NCI-H510A (cell line): ENCODE measurements at places on chromosomes 6 and 20.
A peak's percentile ranks its signal among the peaks of the same experiment; 100 is the strongest.

GRCh38 chr6:83429857-83430610 lies 817 bp downstream of the ME1 start:
- DNase-seq = peak; percentile 9

DNA sequence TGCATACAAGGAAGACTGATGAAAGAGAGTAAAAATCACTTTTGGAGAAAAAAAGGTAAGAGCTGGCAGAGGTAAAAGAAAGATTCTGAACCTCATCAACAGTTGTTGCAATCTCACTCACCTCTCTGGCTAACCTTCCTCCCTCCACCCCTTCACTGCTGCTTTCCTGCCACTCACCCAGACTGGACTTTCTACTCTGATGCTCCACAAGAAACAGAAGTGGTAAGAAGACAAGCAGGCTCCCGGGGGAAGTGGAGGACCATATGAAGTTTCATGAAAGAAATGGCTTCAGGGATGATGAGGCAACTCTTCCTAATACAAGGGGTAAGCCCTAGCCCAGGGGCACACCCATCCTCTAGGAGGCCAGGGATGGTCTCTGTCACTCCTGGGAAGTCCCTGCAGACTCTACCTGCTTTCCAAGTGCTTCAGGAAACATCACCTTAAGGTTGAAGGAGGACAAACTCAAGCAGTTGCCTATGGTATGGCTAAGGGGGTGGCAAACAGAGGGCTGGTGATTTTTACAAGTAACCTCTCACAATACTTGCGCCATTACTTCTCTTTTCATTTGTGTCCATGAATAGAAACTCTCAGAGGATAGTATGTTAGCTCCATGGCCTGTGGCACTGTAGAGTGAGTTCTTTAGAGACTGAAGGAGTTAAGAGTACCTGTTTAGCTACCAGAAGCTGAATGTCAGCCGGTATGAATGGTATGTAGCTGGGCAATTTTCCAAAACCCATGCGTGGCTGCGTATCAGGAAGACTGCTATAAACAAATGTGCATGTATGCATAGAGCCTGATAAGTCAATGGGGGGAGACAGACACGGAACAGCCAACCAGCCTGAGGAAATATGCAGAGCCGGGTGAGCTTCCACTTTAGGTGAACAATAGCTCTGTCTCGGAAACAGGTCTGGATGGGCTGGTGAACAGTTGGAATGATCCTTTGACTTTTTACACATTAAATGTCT lies 112.0 kb downstream of the BACH2 start:
- DNase-seq = peak; percentile 31

GRCh38 chr6:11999246-11999645 lies 12.9 kb upstream of the HIVEP1 start:
- no peak for DNase-seq

GRCh38 chr20:32462900-32463641 lies 104.9 kb downstream of the ASXL1 start:
- DNase-seq = no peak

- no peak for DNase-seq
These were observed 262.8 kb downstream of the TMEM242 start for GRCh38 chr6:157060440-157060952.

GRCh38 chr6:157059781-157060180 lies 263.5 kb downstream of the TMEM242 start:
- DNase-seq = no peak

GRCh38 chr20:7939663-7940062 lies 595 bp downstream of the HAO1 start:
- DNase-seq = no peak

DNA sequence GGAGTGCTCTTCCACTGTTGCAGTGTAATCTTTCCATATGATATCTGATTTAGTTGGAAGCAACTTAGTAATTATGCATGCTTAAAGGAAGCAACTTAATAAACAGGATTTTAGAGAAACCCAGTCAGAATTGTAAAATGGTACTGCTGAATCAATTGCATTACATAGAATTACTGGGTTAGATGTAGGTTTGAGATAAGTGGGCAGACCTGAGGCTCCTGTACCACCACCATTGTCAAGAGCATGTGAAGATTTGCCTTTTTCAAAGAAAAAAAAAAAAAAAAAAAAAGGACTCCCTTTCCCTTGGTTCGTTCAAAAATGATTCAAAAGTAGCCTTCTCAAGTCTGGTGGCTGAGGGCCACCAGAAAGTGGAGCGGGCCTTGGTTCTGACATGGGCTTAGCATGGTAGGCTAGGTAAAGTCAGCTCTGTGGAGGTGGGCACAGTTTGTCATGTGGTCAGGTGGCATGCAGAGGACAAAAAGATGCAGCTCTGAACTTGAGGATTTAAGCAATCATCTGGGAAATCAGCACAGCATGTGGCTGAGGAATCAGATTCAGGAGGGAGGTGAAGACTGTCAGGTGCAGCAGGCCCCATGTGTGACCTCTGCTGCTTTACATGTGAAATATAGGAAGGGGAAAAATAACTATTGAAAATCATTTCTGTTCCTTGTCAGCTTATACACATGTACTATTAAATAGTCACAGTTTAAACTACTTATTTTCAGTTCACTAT lies 32.4 kb downstream of the ARID1B start:
- DNase-seq = no peak

DNA sequence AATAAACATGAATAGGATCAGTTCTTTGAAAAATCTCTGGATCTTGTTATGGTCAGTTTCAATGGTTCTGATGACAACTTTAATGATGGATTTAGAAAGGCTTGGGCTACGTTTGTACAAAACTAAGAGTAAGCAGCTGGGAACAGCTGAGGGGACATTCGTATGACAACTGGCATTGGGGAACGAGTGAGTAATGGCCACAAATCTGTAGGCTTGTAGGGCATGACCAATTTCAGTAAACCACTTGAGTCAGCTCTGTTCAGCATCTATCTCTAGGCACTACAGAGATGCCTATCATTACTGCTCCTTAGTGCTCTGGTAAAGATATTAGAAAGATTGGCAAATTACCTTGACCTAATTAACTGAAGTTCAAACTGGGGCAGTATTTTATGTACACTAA lies 1375.6 kb downstream of the EPHA7 start:
- no peak for DNase-seq

DNA sequence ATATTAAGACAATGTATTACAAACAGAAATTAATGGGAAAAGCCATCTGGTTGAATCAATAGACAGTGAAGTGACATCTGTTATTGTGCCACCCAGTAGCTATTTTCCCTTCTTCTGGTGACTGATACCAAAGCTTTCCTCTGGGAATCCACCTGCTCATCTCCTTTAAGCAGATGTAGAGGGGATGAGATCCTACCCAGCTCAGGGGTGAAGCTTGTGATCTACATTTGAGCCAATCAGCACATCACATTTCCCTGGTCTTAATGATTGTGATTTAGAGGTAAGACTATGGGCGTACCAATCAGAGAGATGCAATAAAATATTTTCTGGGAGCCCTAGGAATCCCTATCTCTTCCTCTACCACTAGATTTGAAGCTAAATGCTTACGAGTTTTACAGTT lies 782.9 kb downstream of the PTPRT start:
- DNase-seq = no peak

DNA sequence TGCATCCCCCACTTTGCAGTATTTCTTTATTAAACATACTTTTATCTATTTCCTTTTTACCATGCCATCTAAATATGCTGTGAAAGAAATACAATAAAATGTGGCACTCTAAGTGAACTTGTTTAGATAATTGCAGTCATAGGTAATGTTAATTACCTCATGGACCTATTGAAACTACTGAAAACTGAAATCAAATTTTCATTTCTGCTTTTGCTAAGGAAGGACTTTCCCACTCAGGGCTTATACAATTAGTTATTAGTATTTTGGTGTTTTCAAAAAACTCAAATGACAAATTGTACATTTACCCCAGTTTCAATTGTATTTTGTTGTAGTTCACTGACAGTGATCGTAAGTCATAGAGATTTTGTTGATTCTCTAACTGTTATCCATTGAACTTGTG lies 88.4 kb downstream of the ID4 start:
- no peak for DNase-seq

DNA sequence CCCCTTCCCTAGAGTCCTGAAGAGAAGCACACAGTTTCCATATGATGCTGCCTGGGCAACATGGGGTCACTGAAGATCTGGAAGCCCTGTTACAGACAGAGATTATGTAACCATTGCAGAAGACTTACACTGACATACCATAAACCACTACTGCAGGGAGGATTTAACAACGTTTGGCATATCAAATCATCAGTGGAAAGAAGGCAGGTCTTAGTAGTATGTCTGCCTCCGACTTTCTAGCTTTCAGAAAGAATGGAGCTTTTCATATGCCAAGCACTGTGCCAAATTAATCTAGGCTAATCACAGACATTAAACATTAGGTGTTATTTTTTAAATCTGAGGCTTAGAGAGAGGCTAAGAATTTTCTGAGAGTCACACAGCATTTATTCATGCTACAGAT lies 144.3 kb downstream of the ADGRB3 start:
- no peak for DNase-seq
